ENCODE measurements at places on chromosomes 7 and 10.

- no peaks in the 10 kb centered on the region for H3K4me1 ChIP-seq
- H3K36me3 ChIP-seq = no peaks in the 10 kb centered on the region
- H3K27ac ChIP-seq = no peak overlapping the region
- H3K4me3 ChIP-seq = no peak overlapping the region
- no peak for DNase-seq
These were observed 105.6 kb downstream of the LHPP start for GRCh38 chr10:124566981-124567835.

DNA sequence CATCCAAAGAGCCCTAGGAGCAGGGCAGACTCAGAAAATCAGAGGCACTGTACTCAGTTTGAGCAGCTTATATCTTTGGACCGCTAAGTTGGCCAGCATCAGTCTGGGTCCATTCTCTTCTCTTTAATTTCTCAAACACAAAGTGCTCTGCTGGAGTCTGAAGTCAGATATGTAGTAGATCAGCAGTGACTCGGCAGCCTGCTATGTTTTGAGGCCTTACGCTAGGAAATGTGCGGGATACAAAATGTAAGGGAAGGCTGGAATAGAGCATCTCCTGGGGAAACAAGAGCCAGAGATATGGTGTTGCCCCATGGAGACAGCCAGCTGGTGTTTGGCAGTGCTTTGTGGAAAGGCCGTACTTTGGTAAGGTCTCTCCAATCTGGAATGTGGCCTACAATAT, 60.6 kb upstream of the VKORC1L1 start:
- H3K36me3 ChIP-seq = peaks cover 4% of the 10 kb centered on the region
- DNase-seq = no peak
- peaks cover 26% of the 10 kb centered on the region for H3K4me1 ChIP-seq
- no peak overlapping the region for H3K4me3 ChIP-seq
- H3K27ac ChIP-seq = no peak overlapping the region
- no peaks in the 10 kb centered on the region for H3K27me3 ChIP-seq

- H3K4me1 ChIP-seq = peaks cover 73% of the 10 kb centered on the region
- H3K4me3 ChIP-seq = peak overlapping the region; percentile 93
- no peaks in the 10 kb centered on the region for H3K36me3 ChIP-seq
- DNase-seq = peak; percentile 89
- H3K27me3 ChIP-seq = no peaks in the 10 kb centered on the region
- H3K27ac ChIP-seq = peak overlapping the region; percentile 94
These were observed 60.8 kb upstream of the PPIF start for GRCh38 chr10:79286318-79286951.

DNA sequence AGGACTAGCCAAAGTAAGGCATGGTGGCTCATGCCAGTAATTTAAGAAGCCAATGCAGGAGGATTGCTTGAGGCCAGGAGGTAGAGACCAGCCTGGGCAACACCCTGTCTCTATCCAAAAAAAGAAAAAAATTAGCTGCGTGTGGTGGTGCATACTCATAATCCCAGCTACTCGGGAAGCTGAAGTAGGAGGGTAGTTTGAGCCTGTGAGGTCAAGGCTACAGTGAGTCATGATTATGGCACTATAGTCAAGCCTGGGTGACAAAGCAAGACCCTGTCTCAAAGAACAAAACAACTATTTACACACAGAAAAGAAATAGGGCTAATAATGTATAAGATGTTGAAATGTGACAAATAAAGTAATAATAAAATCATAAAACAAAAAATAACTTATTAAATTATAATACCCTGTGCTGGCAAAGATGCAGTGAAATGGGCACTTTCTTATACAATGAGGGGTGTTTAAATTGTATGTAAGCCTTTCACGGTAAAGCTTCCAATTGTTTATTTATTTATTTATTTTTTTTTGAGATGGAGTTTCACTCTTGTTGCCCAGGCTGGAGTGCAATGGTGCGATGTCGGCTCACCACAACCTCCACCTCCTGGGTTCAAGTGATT, 175.2 kb downstream of the TPST1 start:
- H3K4me1 ChIP-seq = peaks cover 2% of the 10 kb centered on the region
- no peak overlapping the region for H3K27ac ChIP-seq
- H3K4me3 ChIP-seq = no peak overlapping the region
- DNase-seq = no peak
- H3K36me3 ChIP-seq = peaks cover 6% of the 10 kb centered on the region

DNA sequence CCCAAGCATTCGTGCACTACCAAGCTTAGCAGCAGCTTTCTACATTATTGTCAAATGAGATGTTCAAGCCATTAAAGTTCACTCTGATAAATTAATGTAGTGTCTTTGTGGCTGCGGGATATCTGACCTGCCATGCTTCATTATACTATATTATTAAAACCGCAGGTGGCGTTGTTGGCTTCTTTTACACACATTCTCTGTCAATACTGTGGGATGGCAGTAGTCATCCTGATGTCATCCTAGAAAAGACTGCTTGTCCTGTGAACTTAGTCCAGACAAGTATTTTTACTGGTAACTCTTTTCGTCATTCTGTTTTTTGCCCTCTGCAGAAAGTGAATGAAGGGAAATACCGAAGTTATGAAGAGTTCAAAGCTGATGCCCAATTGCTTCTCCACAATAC, 103.9 kb downstream of the ZMYND11 start:
- no peak overlapping the region for H3K4me3 ChIP-seq
- H3K27ac ChIP-seq = no peak overlapping the region
- no peaks in the 10 kb centered on the region for H3K4me1 ChIP-seq
- H3K27me3 ChIP-seq = no peaks in the 10 kb centered on the region
- DNase-seq = no peak
- no peaks in the 10 kb centered on the region for H3K36me3 ChIP-seq
